ENCODE measurements at places on chromosomes 4 and X.

GRCh38 chr4:75058486-75058885 is 125.6 kb downstream of the PARM1 start:
- DNase-seq, result no peak

GRCh38 chr4:45663628-45664081 is 460.2 kb downstream of the GABRG1 start:
- no peak for DNase-seq

DNA sequence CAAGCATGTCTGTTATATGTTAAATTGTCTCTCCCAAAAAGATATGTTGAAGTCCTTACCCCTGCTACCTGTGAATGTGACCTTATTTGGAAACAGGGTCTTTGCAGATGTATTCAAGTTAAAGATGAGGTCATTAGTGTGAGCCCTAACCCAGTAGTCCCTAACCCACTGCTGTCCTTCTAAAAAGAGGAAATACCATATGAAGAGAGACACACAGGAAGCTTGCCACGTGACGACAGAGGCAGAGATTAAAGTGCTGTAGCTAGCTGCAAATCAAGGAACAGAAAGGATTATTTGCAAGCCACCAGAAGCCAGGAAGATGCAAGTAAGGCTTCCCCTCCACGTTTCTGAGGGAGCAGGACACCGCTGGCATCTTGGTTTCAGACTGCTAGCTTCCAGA is 150.1 kb downstream of the HNRNPD start:
- DNase-seq, result no peak

- DNase-seq, result no peak
Measured at GRCh38 chr4:4735870-4736269, 123.6 kb upstream of the MSX1 start.

DNA sequence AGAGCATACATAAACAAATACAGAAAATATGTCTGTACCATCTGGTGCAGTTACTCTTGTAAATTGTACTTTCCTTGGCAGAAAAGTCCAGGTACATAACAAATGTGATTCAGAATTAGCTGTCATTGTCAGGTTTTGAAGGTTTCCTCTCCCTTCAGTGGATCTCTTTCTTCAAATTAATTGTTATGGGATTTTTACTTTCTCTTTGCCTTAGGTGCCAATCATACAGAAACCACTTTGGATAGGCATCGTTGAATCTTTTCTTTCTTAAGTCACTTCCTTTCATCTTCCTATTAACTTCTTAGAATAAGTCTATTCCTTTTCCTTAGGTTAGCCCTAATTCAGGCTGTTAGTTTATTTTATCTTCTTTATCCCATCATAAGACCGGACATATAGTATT is 1992.1 kb upstream of the IGFBP7 start:
- no peak for DNase-seq

- peak; percentile 2 for DNase-seq
Measured at GRCh38 chrX:46758163-46758955, 559 bp downstream of the SLC9A7 start.

DNA sequence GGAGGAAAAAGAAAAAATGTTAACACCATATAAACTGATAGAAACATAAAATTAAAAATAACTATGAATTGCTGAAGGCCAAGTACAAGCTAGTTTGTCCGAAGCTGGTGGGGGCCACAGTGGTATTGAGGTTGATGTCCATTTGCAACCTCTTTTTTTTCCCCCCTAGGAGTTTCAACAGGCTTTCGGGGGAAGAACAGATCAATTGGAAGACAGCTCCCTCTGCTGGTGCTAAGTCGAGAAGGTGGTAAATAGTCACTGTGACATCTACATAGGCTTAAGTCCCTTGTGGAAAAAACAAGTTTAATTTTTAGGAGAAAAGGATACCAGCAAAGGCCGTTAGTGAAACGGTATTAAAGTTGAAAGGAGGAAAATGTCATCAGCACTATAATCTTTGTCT is 115.7 kb upstream of the ZXDA start:
- DNase-seq, result no peak

GRCh38 chr4:7614350-7614949 is 179.7 kb upstream of the PSAPL1 start:
- DNase-seq, result no peak

DNA sequence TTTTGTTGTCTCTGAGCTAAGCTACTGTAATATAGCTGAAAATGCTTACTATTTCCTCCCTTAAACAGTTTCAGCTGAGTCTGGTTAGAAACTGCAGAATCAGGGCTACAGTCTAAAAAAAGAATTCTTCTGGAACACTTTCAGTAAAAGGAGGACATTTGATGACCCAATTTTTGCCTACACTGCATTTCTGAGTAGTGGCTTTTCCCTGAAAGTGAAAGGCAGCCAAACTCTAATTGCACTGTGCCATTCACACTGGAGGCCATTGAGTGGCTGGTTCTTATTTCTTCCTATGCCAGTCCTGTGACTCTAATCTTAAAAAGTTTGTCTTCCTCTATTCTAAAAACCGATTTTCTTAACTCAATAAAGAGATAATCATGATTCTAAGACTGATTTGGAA is 526.0 kb downstream of the CFAP47 start:
- no peak for DNase-seq

All from stimulated activated CD4-positive, alpha-beta T cell treated with anti-CD3 and anti-CD28 coated beads, Interleukin-1b, Interleukin-23, amount 100 ng/mL, for 24 hours (primary cell).